ENCODE measurements at places on chromosomes 3 and 15. TPM values are rescaled to one million over a fixed set of nuclear protein-coding genes. Genes with fewer than 3 reads are reported as not detected.

- no peak for DNase-seq
Measured at GRCh38 chr3:123632161-123632655, 47.4 kb upstream of the HACD2 start.

GRCh38 chr3:172376881-172377280, 71.4 kb downstream of the GHSR start:
- no peak for DNase-seq

GRCh38 chr3:188749010-188749617, 422.7 kb upstream of the TPRG1 start:
- no peak for DNase-seq

GRCh38 chr15:69573815-69574475, 121.3 kb downstream of the RPLP1 start:
- no peak for DNase-seq

- DNase-seq = peak; percentile 76
Measured at GRCh38 chr15:57769266-57769665, 62.8 kb downstream of the POLR2M start.

TM4SF18 gene
- total RNA-seq = 10.3 TPM

GRCh38 chr3:158355623-158356588, 215.1 kb upstream of the MLF1 start:
- no peak for DNase-seq

DNA sequence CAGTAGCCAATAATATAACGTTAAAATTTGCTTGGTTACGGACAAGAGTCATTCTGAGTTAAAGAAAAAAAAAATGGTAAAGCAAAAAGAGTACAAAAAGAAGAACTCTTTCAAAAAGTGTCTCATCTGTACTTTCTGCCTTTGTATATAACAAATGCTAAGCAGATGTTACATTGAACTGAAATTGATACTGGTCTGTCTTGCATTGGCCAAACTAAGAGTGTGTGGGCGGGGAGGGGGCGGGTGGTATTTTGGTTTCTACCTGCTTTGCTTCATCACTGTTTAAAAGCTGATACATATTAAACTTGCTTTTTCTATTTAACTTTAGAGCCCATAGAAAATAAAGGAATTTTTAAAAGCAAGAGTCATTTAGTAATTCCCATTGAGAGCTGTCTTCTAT, 215.0 kb upstream of the THBS1 start:
- no peak for DNase-seq

TMCO5A gene
- total RNA-seq = not detected

GRCh38 chr15:66404532-66404931, 17.8 kb downstream of the MAP2K1 start:
- no peak for DNase-seq

- DNase-seq = no peak
Measured at GRCh38 chr3:52395503-52395865, 49.4 kb downstream of the SEMA3G start.

KBTBD13 gene
- 4.6 TPM for total RNA-seq

DNA sequence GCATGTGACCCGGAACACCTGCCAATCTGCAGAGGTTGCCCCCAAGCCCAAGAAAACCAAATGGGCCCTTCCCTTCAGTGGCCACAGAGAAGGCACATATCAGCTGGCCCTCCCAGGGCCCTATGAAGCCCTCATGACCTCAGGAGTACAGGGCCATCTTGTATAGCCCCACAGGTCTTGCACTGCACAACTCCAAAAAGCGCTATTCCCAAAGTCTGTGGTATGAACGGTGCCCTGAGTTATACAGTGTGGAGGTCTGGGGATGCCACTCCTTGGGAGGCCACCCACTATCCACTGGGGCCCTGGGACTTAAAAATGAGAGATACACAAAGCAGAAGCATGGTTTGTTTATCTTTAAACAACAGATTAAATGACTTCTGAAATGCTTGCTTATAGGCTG, 61.5 kb downstream of the CAPN7 start:
- DNase-seq = no peak

DNA sequence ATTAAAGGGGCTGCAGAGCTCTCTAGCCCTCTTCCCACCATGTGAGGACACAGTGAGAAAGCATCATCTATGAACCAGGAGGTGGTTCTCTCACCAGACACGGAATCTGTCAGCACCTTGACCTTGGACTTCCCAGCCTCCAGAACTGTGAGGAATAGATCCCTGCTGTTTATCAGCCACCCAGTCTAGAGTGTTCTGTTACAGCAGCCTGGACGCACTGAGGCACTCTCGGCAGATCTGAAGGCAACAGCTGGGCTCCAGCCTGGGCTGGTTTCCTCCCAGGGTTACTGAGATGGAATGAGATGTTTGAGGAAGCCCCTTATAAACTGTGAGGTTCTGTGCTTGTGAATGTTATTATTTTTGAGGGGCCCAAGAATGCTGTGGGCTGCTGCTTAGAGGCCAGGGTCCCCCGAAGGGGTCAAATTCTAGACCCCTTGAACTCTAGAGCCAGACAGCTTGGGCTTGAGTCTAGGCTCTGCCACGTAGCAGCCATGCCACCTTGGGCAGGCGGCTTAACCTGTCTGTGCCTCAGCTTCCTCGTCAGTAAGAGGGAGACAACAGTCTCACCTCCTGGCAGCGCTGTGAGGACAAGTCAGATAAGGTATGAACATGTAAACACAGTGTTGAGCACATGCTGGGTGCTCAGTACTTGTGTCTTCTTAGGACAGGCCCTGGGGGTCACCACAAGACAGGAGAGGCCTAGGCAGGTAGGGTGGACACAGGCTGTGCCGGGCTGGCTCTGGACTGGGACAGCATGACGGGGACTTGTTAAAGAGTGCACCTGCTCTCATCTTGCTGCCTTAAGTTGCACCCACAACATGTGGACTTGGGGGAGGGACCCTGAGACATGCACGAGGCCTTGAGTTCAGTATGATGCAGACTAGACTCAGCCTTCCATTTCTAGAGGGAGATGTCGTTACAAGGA, 49.2 kb downstream of the MGLL start:
- no peak for DNase-seq

GOLGA8T gene
- total RNA-seq = 0.91 TPM

CAMKV gene
- total RNA-seq = not detected

BNC1 gene
- 0.06 TPM for total RNA-seq

- DNase-seq = no peak
Measured at GRCh38 chr15:62067448-62068044, 769 bp downstream of the C2CD4A start.

RHCG gene
- total RNA-seq = 1.4 TPM

- peak; percentile 31 for DNase-seq
Measured at GRCh38 chr3:138470687-138471086, 36.3 kb downstream of the ESYT3 start.

DNA sequence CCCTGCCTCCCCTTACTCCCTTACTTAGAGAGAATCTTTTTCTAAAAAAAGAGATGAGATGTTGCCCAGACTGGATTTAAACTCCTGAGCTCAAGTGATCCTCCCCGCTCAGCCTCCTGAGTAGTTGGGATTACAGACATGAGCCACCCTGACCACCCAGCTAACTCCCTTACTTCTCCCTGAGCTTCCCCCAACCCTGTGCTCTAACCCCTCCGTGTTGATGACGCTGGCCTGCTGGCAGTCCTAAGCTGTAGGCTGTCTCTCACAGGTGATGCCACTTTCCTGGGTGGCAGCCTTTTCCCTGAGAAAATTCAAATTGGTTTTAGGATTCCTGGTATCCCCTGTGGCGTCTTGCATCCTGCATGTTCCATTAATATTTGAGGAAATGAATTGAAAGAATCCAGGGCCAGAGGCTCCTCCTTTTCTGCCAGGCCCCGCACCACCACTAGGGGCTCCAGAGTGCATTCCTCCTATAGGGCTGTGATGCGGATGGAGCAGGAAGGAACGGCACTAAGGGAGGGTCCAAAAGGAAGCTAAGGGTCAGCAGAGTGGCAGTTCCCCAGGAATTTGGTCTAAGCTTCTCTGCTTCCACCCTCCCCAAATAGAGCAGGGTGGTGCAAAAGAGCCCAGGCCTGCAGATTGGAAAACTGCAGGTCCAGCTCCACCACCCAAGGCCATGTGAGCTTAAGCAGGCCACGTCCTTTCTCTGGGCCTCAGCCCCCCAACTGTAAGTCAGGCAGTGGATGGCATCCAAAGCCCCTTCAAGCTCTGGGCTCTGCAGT, 101.1 kb downstream of the DAPK2 start:
- DNase-seq = peak; percentile 77

- no peak for DNase-seq
Measured at GRCh38 chr15:51111061-51111460, 16.4 kb upstream of the TNFAIP8L3 start.

- no peak for DNase-seq
Measured at GRCh38 chr3:4841225-4841624, 138.0 kb upstream of the BHLHE40 start.

DNA sequence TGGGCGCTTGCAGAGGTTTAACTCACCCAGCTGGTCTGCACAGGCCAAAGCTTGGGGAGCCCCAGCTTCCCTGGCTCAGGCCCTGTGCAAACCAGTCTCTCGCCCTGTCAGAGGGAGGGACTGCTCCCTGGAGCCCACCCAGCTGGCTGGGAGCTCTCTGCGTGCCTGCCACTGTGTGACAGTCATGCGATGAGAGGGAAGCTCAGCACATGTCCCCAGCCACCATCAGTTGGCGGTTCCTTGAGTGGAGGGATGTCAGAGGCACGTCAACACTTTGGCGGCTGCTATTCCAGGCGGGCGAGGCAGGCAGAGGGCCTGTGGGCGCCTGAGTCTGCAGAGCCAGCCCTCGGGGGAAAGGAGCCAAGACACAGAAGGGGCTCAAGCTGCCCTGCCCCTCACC, 324.6 kb downstream of the UACA start:
- peak; percentile 82 for DNase-seq

DNA sequence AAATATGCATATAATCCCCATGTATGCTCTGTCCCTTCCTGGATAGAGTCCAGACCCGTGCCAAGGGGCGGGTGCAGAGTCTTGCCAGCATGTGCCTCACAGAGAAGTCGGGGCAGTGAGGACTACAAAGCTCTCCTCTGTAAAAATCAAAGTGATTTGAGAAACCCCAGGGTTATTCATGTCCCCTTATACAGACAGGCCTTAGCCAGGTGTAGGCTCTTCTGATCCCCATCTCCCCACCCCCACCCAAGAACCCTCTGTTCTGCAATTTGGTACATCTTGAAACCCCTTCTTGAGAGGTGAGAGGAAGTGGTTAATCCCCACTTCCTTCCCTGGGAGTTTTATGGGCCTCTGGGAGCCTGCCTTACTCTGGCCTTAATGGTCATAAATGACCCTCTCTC, 24.7 kb downstream of the TRIM71 start:
- DNase-seq = no peak

- DNase-seq = no peak
Measured at GRCh38 chr3:8854656-8855055, 85.2 kb upstream of the OXTR start.

DNA sequence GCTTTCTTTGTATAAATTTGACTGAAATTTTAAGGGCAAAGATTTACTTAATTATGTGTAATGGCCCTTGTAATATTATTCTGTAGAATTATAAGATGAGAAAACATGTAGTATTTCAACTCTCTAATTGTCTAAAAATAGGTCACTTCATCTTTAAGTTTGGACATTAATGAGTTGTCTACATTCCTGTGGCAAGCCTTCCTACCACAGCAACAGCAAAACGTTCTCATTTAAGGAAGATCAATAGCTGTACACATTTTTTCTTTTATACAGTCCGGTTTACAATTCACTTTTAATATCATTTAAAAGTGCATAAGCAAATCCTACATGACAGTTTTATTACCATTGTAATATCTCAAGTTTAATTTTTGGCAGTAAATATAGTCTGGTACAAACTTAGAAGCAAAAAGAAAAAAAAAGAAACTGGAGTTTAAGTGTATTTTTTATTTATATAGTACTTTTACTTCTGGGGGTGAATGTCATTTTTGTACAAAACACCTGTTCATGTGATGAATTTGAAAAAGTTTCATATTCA, 501.8 kb downstream of the ZPLD1 start:
- DNase-seq = no peak

- DNase-seq = no peak
Measured at GRCh38 chr3:171115667-171116066, 89.1 kb upstream of the SLC2A2 start.

CMTM8 gene
- total RNA-seq = 2.1 TPM

- DNase-seq = no peak
Measured at GRCh38 chr3:131387796-131388489, 6.4 kb downstream of the NUDT16 start.

DNA sequence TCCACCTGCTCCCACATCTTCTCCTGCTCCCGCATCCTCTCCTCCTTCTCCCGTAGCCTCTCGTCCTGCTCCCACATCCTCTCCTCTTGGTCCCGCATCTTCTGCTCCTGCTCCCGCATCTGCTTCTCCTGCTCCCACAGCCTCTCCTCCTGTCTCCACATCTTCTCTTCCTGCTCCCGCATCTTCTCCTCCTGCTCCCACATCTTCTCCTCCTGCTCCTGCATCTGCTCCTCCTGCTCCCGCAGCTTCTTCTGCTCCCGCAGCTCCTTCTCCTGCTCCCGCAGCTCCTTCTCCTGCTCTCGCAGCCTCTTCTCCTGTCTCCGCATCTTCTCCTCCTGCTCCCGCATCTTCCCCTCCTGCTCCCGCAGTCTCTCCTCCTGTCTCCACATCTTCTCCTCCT, 5.8 kb downstream of the GOLGA6L2 start:
- DNase-seq = no peak

GABRB3 gene
- 0.45 TPM for total RNA-seq

DNA sequence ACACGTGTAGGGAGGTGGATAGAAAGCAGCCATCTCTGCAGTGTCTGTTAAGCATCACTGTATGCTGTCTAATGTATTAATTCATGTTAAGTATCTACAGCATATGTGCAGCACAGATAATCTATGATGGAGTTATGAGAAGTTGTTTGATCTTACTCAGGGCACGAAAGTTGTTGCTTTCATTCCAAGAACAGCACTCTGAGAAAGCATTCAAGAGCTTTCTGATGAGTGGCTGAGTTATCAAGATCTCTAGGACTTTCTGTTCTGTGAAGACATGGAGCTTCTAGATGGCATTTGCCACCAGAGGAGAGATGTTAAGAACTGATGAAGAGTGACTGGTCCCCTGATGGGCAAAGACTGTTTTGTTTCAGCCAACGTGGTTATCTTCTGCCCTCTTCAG, 22.6 kb upstream of the TPRG1 start:
- no peak for DNase-seq

IQGAP1 gene
- total RNA-seq = 28.7 TPM

CALML4 gene
- total RNA-seq = 0.76 TPM

PYGO1 gene
- total RNA-seq = 4.7 TPM

GRCh38 chr3:178001670-178002101, 534.5 kb upstream of the KCNMB2 start:
- no peak for DNase-seq

- no peak for DNase-seq
Measured at GRCh38 chr3:95442766-95443165, 1371.6 kb upstream of the EPHA6 start.

HIGD2B gene
- total RNA-seq = not detected

HCN4 gene
- total RNA-seq = 14.0 TPM

TF gene
- 0.24 TPM for total RNA-seq

DNA sequence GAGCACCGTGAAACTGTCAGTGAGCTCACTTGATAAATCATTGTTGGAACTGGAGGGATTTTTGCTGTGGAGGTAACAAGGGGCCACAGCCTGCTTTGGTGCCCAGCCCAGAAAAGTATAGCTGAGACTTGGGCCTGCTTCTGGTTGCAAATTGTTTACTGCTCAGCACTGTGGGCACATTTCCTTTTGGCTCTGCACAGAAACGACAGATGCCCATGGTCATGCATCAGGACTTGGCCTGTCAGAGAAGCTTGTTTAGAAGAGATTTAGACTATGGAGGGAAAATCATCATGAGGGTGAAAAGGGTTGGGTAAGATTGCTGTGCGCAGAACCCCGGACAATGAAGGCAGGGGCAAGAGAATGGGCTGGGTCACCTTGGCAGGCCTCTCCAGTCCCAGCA, 286.1 kb upstream of the CTNNB1 start:
- DNase-seq = no peak

SI gene
- not detected for total RNA-seq

GPR87 gene
- not detected for total RNA-seq
